ENCODE measurements at places on chromosomes 16 and 17.

DNA sequence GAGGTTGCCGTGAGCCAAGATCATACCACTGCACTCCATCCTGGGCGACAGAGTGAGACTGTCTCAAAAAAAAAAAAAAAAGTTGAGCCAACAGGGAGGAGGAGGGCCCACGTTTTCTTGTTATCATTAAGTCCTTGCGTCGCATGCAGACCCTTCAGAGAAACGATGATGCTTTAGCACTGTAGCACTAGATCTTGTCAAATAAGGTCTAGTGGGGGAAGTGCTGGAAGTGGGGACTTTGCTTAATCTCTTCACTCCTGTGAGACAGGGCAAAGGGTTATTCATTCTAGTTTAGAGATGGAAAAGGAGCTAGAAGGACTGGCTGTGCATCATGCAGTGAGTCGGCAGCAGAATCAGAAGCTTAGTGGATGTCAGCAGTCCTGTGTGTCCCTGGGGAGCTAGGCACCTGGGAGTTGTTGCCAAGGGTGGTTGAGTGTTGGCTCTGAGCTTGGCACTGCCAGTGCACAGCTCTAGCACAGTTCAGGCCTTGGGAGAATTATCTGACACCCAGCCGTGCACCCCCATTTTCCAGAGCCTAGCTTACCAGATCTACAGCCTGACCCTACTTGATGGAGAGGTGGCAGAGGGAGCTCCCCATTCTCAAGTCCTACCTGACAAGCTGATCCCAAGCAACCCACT lies 33.4 kb upstream of the TBX2 start:
- DNase-seq = no peak

GRCh38 chr16:4947722-4948503 lies 10.2 kb upstream of the SEC14L5 start:
- DNase-seq = no peak

DNA sequence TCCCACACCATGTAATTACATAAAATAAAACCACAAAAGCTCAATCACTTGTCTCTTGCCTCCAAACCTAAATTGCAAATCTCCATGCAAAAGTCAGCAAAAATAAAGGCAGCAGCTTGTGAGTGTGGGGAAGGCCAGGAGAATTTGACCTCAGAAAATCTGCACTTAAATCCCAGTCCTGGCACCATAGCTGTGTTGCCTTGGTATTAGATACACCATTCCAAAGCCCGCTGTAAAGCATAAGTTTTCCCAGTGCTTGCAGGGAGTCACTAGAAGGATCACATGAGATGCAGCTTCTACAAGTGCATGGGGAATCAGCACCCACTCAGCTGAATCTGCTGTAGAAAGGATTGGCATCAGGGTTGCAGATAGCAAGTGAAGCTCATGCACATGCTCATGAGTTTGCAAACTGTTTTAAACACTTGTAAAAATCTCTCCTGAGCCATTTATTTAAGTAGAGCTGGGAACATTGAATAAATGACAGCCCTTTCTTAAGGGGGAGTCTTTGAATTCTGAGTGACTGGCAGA lies 495.0 kb upstream of the HSBP1 start:
- DNase-seq = no peak

GRCh38 chr17:4167786-4168185 lies 24.8 kb downstream of the CYB5D2 start:
- DNase-seq = no peak

DNA sequence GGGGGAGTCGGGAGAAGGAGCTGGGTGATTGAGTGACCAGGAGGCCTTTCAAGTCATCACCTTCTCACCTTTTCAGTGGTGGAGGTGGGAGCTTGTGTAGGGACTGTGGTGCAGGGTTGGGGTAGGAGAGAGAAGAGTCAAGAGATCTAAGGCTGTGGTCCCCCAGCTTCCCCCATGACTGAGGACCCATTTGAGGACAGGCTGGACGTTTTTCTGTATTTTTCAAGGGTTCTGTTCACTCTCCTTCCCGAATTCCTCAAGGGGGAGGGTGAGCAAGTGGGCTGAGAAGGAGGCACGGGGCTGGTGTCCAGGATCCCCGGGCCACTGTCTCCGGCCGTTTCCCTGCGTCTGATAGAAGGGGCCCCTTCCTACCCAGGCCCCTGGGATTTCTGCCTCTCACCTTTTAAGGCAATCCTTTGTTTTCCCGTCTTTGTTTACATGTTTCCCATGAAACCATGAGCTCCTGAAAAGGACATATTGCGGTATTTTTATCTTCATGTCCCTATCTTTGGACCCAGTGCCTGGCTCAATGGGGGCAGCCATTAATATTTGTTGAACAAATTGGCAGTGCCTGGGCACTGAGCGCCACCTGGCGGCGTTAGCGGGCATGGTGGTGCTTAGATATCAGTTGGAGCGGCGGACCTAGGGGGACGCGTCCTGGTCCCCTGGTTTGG lies 9.2 kb upstream of the CD300A start:
- peak; percentile 55 for DNase-seq

DNA sequence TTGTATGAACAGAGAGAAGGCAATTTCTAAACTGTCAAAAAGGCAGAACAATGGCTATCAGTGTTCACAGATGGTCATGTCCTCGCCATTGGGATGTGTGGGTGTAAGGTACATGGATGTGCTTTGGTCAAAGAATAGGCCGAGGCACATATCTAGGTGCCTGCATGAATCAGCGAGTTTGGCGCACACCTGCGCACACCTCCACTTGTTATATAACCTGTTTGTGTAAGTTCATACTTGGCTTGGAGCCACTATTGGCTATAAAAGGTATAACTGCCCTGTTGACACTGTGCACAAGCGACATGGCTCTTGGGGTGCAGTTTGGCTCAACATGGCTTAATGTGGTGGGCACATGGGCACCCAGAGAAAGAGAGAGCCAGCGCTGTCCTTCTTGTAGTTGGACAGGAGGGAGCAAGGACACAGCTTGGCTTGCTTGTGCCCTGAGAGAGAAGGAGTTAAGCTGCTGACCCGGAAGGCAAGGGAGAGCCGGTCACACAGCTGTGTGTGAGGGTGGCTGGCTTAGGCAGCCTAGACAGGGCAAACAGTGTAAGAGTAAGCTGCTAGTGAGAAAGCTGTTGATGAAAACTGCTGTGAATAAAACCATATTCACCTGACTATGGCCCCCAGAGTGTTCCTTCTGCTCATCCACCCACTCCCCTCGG lies 499.1 kb downstream of the KCNJ2 start:
- DNase-seq = no peak

- no peak for DNase-seq
These were observed 21.9 kb downstream of the GJC1 start for GRCh38 chr17:44808156-44808555.

DNA sequence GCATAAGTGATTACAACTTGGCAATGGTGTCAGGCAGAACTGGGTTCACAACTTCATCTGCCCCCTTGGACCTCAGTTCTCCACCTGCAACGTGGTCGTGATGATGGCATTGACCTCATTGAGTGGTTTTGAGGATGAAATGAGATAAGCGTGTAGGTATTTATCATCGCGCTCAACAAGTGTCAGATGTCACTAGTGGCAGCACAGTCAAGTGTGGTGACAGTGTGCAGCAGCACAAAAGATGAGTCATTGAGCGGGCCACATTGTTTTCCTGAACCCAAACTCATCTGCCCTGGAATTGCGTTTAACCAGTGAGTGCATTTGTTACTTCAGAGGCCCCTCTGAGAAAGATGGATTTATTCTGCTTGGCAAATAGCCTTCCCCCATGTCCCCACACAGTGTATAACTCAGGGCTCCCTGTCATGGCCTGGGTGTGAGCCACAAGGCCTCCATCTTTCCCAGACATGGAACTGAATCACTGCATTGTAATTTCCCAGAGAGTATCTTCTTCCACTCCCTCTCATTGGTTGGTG lies 20.9 kb downstream of the IRX3 start:
- DNase-seq = no peak

- DNase-seq = no peak
These were observed 3.4 kb downstream of the B9D1 start for GRCh38 chr17:19359151-19359550.

DNA sequence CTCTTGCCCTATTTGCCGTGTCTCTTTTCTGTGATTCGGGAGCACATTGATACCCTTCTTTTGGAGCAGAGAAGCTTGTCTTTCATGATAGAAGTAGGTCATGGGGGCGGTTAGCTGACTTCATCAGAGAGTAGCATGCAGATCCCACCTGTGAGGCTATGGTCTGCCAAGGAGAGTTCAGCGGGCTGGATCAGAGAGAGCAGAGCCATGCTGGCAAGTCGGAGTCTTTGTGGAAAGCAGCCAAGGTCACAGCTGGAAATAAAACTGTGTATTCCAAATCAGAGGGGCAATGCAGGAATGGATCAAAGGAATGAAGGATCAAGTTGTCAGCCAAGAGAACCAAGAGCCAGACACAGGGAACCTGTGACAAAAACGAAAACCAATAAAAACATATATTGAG lies 595.9 kb downstream of the WWOX start:
- no peak for DNase-seq

DNA sequence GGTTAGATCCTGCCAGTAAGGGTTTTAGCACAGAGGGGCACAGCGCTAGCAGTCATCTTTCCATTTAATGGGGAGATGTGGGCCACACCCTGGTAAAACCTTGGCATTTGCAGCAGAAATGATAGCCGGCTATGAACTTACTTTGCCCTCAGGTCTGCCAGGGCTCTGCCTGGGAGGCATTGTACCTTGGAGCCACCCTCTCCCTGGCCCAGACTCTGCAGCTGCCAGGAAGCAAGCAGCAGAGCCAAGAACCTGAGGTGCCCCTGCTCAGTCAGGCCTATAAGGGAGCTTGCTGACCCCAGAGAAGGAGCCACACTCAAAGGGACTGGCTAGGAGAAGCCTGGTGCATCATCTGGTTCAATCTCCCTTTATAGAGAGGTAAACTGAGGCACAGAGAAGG lies 23.7 kb upstream of the PHF12 start:
- DNase-seq = no peak

DNA sequence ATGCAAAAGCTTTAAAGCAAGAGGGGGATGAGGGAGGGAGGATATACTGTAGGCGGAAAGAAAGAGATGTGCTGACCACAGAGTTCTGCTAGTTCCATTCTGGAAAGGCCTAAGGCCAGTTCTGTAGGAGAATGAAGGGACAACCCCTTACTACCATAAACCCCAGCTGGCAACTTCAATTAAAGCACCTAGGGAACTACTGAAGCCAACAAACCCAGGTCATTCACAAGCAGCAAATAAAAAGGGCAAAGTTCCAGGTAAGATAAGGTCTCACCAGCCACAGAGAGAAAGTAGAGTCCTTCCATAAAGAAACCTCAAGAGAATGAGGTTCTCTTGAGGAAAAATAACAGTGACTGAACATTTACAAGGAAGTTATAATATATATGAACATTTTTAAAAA lies 12.8 kb downstream of the TERF2 start:
- DNase-seq = no peak

GRCh38 chr17:33012522-33013033 lies 20.9 kb downstream of the SPACA3 start:
- DNase-seq = no peak

GRCh38 chr16:31780342-31780741 lies 93.3 kb upstream of the ZNF267 start:
- no peak for DNase-seq

DNA sequence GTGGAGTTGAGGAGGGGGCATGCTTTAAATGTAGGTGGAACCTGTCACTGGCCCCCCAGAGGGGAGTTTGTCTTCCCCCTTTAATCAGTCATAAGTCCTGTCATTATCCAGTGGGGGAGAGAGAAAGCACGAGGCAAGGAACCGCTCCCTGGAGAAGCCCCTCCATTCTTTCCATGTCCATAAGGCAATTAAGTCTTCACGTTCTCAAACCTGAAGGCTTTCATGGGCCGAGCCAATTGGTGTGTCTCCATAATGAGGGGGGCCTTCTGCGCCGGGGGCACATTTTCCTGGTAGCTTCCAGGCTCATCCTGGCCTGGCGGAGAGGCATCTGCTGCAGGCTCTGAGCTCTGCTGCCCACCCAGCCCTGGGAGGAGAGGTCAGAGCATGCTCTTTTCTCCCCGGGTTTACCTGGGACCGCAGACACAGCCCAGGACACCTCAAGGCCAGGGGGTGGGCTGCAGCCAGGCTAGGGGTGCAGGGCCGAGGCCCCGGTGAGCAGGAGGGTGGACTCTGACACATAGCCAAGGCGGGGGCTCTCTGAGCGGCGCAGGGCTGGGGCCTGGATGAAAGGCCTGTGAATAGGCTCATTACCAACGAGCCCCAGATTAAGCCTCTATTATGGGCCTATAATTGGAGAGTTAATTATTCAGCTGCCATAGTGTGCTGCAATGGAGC lies 42.5 kb downstream of the C16orf78 start:
- no peak for DNase-seq

- DNase-seq = no peak
These were observed 134.2 kb downstream of the MGAT5B start for GRCh38 chr17:77002103-77003045.

- DNase-seq = no peak
These were observed 35.7 kb downstream of the CACNA1H start for GRCh38 chr16:1188432-1189189.

GRCh38 chr17:31525801-31526549 lies 134.5 kb downstream of the RAB11FIP4 start:
- DNase-seq = no peak

DNA sequence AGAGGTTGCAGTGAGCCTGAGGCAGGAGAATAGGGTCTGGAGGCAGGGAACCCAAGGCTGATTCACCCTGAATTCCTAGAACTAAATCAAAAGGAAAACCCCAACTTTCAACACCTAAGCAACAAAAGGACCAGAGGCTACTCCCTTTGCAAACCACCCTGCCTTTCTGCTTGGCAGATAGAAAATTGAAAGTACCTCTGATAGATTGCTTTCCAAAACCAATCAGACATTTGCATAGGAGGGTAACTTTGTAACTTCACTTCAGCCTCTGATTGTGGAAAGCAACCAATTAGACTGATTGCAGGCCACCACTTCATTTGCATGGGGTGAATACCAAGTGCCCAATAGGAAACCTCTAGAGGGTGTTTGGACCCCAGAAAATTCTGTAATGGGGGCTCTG lies 10.9 kb upstream of the TMEM98 start:
- no peak for DNase-seq

DNA sequence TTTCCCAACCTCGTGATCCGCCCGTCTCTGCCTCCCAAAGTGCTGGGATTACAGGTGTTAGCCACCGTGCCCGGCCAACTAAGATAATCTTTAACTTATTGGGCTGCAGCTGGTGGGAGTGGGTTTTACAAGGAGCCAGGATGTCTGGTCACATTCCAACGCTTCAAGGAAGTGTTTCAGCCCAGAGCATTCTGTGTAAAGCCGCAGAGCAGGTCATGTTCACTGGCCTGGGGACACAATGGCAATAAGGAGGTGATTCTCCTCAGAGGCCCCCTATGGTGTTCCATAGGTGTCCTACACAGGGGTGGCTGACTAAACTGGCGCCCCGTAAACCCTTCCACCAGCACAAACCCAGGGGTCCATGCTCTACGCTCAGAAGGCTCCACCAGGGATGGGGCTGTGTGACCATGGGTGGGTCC lies 1.2 kb downstream of the QPRT start:
- no peak for DNase-seq

- DNase-seq = no peak
These were observed 48.5 kb downstream of the HAPSTR1 start for GRCh38 chr16:9139965-9140364.

- DNase-seq = peak; percentile 19
These were observed 10.3 kb upstream of the SAMD14 start for GRCh38 chr17:50139950-50140885.

GRCh38 chr17:67717192-67717623 lies 528 bp upstream of the NOL11 start:
- no peak for DNase-seq

GRCh38 chr17:52420555-52421078 lies 262.1 kb upstream of the CA10 start:
- DNase-seq = no peak

- no peak for DNase-seq
These were observed 58.0 kb downstream of the GOSR1 start for GRCh38 chr17:30534938-30535921.

Data from NCI-H1105 (cell line).